ENCODE measurements at places on chromosomes 2 and 18.

DNA sequence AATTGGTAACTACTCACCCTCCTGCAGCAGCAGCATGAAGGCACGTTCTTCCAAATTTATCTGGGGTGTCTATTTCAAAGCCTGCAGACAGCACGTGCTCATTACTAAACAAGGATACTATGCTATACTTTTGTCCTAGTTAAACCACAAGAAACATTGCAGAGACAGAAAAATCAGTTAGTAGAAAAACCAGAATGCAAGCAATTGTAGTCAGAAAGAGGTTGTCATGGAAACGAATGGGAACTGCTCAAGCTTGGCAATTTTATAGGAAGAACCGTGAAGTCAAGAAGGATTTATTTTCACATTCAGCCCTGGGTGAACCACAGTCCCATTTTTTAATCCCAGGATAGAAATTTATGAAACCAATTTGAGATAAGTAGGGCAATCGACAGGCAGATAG, 162.2 kb upstream of the PGAP1 start:
- DNase-seq: no peak

DNA sequence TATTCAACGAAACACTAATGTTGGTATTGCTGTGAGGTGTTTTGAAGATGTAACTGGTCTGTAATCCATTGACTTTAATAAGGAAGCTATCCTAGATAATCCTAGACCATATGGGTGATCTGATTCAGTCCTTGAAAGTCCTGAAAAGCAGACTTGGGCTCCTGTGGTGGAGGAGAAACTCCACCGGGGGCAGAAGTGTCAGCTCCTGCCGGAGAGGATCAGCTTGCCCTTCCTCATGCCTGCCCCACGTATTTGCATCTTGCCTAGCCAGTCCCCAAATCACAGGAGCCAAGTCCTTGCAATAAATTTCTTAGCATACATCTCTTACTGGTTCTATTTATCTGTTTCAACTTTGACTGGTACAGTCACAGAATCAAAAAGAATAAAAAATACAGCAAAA, 144.2 kb upstream of the DLGAP1 start:
- no peak for DNase-seq

GRCh38 chr2:239791526-239792404, 233.4 kb downstream of the NDUFA10 start:
- no peak for DNase-seq

GRCh38 chr2:151860613-151861146, 32.5 kb upstream of the ARL5A start:
- DNase-seq: no peak

- DNase-seq: peak; percentile 41
Measured at GRCh38 chr2:225425284-225425683, 25.8 kb downstream of the NYAP2 start.

DNA sequence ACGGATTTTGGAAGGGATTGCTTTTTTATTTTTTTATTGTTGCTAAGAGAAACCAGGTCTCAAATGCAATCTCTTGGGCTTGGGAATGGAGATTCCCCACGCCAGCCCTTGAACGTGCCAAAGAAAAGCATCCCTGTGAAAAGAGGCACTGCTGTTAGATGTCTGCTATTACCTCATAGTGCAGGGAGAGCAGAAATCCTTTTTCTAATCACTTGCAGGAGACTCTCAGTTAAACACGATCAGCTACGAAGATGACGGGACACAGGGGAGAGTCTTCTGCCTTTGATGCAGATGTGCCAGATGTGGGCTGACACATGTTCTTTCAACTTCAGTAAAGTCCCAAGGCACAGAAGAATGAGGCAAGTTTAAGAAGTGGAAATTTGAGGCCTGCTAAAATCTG, 381.6 kb upstream of the TRIB2 start:
- DNase-seq: no peak

All from NCI-H1436 (cell line).